CD14-positive monocyte (primary cell): ENCODE measurements at places on chromosomes 3 and 15.

DNA sequence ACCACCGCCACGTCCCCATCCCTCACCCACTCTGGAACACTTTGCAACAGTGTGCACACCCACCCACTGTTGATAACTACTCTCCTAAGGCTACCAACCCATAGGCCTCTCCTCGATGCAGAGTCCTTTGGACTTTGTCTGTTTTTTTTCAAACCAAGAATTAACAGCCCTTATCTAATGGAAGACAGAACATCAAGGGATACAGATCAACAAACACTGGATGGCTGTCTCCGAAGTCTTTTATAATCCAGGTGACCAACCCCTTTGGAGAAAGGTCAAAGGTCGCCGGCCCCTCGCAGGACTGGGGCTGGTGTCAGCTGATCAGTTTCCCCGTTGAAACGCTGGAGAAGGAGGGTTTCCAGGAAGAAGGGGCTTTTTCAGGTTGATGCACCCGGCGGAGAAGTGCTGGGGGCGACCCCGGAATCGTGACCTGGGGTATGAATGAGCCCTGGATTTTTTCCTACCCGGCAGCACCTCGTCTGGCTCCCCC, 532 bp downstream of the B4GALT4 start:
- DNase-seq: no peak

DNA sequence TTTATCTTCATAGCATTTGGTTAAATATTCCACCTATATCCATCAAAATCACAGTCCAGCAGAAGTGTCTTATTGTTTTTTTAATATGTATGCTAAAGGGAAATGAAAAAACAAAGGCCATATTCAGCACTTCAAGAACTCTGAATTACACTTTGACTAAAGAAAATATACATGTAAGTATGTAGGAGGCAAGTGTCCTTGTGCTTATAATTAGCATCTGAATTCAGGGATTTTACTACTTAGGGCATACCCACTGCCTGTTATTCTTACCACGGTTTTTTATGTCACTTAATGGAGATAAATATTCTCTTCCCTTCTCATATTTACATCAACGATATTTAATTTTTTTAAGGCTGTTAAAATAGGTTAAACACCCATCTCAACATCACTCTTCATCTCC, 117.3 kb downstream of the TBC1D5 start:
- DNase-seq: no peak

GRCh38 chr3:52811452-52812011, 16.9 kb downstream of the ITIH3 start:
- DNase-seq: no peak

GRCh38 chr3:81968658-81969057, 207.2 kb upstream of the GBE1 start:
- no peak for DNase-seq

DNA sequence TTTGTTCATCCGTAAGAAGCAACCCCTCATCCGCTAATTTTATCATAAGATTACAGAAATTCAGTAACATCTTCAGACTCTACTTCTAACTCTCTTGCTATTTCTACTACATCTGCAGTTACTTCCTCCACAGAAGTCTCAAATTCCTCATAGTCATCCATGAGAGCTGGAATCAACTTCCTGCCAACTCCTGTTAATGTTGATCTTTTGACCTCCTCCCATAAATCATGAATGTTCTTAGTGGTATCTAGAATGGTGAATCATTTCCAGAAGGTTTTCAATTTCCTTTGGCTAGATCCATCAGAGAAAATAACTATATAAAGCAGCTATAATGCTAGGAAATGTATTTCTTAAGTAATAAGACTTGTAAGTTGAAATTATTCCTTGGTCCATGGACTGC, 115.1 kb downstream of the TAFA4 start:
- DNase-seq: no peak

- no peak for DNase-seq
Measured at GRCh38 chr3:109177908-109178307, 41.4 kb downstream of the C3orf85 start.

GRCh38 chr3:127772827-127773751, 49.2 kb downstream of the MGLL start:
- no peak for DNase-seq

DNA sequence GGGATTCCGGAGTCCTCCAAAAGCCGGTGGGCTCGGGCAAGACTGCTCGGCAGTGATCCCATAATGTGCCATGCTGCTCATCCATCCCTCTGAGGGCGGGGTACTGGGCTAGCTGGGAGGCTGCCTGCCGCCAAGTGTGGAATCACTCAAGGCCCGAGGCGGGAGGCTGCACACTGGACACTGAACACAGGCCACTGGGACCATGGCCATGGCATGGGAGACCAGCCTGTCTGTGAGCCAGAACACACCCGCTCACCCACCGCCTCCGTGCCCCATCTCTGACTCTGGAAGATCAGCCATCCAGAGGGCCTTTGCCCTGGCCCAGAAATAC, 1.4 kb downstream of the C3orf22 start:
- no peak for DNase-seq

DNA sequence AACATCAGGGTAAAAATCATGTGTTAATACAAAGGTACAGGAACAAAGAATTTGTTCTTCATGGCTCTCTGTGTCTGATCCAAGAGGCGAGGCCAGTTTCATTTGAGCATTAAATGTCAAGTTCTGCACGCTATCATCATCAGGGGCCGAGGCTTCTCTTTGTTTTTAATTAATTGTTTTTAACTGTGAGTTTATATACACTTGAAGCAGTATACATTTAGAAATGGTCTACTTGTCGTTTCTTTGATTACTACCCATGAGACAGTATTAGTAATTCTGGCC, 21.2 kb upstream of the OCA2 start:
- no peak for DNase-seq

DNA sequence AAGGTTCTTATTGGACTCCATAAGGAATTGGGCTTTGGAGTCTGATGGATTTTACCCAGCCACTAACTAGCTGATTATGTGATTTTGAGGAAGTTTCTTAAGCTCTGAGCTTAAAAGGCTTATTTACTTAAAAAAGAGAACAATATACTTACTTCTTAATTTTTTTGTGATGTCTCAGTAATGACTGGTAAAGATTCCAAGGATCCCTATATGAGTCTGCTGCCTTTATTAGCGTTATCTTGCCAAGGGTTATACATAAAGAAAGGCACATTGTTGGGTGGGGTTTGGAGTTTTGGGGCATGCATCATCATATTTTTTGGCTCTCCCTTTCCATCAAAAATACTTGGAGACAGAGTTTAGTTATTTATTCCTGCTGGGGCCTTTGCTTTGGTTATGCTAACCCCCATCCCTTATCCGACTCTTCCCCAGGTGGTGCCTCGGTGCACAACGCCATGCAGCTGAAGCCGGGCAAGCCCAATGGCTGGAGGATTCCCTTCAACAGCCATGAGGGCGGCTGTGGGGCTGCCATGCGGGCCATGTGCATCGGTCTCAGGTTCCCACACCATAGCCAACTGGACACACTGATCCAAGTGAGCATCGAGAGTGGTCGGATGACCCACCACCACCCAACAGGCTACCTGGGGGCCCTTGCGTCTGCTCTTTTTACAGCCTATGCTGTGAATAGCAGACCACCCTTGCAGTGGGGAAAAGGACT, 6.7 kb downstream of the ADPRH start:
- DNase-seq: no peak

DNA sequence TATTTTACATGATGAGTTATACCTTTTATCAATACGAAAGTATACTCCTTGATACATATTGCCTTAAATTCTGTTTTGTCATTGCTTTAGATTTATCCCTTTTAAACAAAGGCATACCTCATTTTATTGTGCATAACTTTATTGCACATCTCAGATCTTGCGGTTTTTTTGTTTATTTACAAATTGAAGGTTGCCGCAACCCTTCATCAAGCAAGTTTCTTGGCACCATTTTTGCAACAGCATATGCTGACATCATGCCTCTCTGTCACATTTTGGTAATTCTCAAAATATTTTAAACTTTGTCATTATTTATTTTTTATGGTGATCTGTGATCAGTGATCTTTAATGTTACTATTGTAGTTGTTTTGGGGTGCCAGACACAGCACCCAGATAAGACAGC, 20.9 kb downstream of the SNRK start:
- no peak for DNase-seq

DNA sequence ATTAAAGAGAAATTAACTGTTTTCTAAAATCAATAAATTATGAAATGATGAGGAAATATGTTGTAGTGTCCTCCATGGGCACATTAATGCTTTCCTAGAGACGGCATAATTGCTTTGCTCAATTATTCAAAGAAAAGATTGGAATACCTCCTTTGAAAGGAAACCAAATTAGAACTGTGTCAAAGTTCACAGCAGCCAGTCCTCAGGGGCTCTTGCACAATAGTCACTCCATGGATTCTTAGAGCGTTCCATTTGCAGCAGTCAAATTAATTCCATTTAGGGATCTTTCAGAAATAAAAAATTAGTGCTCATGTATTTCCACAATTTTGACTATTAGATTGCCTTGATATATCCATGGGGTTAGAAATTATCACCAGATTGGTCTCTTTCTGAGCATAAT, 841.6 kb upstream of the DPPA4 start:
- DNase-seq: no peak

- DNase-seq: no peak
Measured at GRCh38 chr3:37756311-37756710, 105.4 kb upstream of the CTDSPL start.

DNA sequence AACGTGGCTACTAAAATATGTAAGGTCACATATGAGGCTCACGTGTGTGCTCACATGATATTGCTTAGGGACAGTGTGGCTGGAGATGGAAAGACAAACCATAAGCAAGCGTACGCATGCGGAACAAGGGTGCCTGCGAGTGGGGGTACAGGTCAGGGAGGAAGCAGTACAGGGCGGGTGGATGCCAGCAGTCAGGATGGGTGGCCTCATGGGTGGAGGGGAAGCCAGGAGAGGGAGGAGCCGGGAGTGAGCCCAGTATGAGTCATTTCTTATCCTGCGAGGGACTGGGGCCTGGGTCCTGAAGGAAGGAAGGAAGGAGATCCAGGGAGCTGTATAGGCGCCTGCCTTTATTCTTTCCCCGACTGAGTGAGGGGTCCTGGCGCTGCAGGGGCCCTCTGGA, 42.0 kb upstream of the CGNL1 start:
- no peak for DNase-seq

DNA sequence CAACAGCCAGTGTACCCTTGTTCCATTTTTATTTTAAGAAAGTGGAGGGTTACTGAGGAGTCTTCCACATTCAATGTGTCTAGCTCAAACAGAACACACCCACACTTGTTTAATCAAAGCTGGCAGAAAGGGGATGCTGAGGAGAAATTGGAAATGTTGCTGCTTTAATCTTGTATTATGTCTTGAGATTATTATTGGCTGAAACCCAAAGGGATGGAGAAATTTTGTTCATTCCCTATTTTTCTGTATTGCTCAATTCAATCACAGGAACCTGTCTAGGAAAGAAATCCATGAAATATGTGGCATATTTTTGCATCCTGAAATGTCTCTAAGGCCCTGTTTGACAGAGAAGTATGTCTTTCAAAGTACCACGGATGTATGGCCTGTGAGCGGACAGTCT, 238.0 kb downstream of the MYRIP start:
- DNase-seq: no peak

GRCh38 chr15:76346669-76347481, 10.3 kb downstream of the ISL2 start:
- DNase-seq: no peak
